Activated naive CD4-positive, alpha-beta T cell treated with anti-CD3 and anti-CD28 coated beads, Interleukin-2, amount 50 U/mL, for 72 hours (primary cell): ENCODE measurements at places on chromosomes 3 and 15. TPM values are rescaled to one million over a fixed set of nuclear protein-coding genes. Genes with fewer than 3 reads are reported as not detected.

Gene ABCF3
- total RNA-seq, result 81.3 TPM

Gene RFTN1
- total RNA-seq, result 94.3 TPM

Gene RPL39L
- total RNA-seq, result 19.3 TPM

Gene GOLGA8T
- 0.14 TPM for total RNA-seq

Gene SLC12A1
- total RNA-seq, result not detected

Gene CYP8B1
- not detected for total RNA-seq

Gene CISH
- total RNA-seq, result 222 TPM

Gene MORC1
- total RNA-seq, result not detected

Gene MYZAP
- total RNA-seq, result 0.20 TPM
